ENCODE measurements at places on chromosomes 7 and 10. TPM values are rescaled to one million over a fixed set of nuclear protein-coding genes. Genes with fewer than 3 reads are reported as not detected.

- no peak for DNase-seq
Measured at GRCh38 chr7:121638286-121638685, 234.7 kb upstream of the PTPRZ1 start.

DNA sequence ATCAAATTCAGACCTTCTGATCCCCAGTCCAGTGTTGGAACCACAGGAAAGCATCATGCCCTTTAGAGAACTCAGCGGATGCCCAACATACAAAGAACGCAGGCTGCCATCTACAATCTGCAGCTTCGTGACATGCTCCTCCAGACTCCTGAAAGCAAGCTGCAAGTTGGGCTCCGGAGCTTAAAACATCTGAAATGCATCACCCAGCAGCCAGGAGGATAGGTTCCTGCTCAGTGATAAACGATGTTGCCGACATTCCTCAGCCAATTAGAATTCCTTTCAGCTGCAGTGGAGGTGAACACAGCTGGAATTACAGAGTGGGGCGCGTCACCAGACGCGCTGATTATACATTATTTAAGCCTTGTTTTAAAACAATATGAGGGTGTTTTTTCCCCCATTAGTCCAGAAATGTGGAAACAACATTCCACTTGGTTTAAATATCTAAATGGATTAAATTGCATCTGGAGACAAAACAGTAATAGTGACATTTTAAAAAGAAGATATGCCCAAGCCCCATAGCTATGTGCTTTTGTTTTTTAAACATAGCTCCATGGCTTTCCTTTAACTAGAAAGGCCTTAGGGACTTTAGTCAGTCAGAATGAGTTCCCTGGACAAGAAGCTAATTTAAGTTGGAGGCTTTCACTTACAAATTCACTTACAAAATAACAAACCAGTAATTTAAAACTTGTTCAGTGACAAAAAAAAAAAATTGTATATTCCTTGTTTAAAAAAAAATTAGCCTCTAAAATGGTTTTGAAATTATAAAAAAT lies 6.3 kb downstream of the SMURF1 start:
- no peak for DNase-seq

- DNase-seq, result no peak
Measured at GRCh38 chr10:58723966-58724365, 211.3 kb downstream of the BICC1 start.

The BNIP3 gene
- 137 TPM for total RNA-seq

- no peak for DNase-seq
Measured at GRCh38 chr10:2392145-2392812, 655.0 kb upstream of the ADARB2 start.

The ENKUR gene
- not detected for total RNA-seq

DNA sequence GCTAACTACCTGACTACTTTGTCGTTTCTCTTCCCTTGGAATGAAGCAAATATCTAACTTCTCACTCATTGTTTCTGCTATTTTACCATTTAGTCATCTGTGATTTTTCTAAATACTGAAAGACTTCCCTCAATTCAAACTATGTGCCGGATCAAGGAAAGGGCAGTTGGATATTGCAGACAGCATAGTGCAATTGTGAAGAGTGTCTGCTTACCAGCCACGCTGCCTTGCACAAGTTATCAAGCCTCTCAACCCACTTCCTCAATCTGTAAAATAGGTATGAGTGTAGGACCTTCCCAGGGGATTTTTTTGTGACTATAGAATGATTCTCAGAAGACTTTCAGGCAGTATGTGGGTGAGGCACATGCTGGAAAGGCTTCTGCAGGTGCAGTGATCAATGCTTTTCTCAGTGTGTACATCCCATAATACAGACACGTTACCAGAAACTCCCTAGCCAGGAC lies 54.3 kb downstream of the EGFR start:
- DNase-seq, result no peak

The AKR1B15 gene
- total RNA-seq, result not detected

DNA sequence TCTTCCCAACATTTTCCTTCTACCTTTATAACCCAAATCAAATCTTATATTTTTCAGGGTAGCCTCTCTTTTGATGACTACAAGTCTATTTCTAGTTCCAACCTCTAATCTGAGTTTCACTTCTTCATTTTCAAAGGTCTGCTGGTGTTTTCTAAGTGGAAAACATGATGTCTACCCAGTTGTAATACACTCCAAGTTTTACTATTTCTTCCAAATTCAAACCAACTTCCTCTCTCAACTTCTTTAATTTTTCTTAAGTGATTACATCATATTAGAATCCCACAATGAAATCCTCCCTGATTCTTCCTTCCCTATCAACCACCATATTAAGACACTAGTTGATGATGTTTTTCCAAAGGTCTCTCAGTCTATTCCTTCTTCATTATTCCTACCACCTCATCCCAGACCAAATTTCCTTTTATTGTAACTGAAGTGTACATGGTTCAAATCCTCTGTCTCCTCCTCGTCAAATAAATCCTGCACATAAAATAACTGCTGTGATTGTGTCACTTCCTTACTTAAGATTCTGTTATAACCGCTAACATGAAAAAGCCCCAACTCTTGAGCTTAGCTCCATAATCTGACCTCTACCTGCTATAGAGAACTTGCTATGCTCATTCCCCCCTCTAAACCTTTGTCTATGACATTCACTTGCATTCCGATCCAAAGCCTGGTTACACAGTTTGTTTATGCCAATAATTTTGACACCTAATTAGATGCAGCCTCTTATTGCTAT lies 12.7 kb downstream of the TAS2R38 start:
- no peak for DNase-seq

The SPDYE2B gene
- total RNA-seq, result not detected

DNA sequence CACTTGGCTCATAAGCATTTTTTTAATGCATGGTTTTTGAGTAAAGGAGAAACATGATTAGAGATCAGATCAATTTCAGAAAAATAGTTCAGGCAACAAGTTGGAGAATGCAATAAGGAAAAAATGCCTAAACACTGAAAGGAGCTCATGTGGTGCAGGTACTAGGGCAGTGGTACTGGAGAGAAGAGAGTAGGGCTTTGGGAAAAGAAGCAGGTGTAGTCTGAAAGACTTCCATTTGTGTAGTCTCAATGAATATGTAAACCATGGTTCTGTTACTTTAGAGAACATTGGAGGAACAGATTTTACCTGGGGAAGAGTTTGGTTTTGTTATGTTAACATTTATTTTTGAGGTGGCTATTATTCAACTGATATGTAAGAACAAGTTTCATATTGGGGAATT lies 5.5 kb downstream of the GTPBP10 start:
- DNase-seq, result no peak

All from omental fat pad (tissue), 4 donors.